Gastrocnemius medialis (tissue), 4 donors: ENCODE measurements at places on chromosomes 3 and 15. TPM values are rescaled to one million over a fixed set of nuclear protein-coding genes. Genes with fewer than 3 reads are reported as not detected.

The ZNF592 gene
- 30.0 TPM for total RNA-seq

The TM6SF1 gene
- total RNA-seq, result 7.1 TPM

GRCh38 chr3:39196671-39197356 lies 4.4 kb upstream of the XIRP1 start:
- H3K27ac ChIP-seq, result peak overlapping the region; percentile 98
- DNase-seq, result peak; percentile 55
- no peaks in the 10 kb centered on the region for H3K36me3 ChIP-seq
- peaks cover 31% of the 10 kb centered on the region for H3K4me1 ChIP-seq

DNA sequence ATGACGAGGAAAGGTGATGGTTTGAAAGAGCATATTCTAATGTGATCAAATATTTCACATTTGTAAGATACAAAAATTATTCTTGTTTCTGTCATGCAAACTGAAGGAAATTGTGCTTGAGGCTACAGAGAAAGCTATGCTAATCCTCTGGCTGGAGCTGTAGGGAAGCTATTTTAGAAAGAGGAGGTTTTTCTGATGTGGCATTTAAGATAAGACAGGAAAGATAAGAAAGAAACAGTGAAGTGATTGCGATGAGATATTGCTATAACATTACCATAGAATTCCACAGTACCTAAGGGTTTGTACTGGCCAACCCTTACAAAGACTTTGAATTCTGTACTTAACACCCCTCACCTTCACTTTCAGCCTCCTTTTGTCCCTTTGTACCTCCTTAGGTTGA lies 205.2 kb upstream of the LMCD1 start:
- no peaks in the 10 kb centered on the region for H3K27me3 ChIP-seq
- H3K27ac ChIP-seq, result no peak overlapping the region
- H3K36me3 ChIP-seq, result no peaks in the 10 kb centered on the region
- H3K4me1 ChIP-seq, result no peaks in the 10 kb centered on the region
- DNase-seq, result no peak
- H3K4me3 ChIP-seq, result no peak overlapping the region

DNA sequence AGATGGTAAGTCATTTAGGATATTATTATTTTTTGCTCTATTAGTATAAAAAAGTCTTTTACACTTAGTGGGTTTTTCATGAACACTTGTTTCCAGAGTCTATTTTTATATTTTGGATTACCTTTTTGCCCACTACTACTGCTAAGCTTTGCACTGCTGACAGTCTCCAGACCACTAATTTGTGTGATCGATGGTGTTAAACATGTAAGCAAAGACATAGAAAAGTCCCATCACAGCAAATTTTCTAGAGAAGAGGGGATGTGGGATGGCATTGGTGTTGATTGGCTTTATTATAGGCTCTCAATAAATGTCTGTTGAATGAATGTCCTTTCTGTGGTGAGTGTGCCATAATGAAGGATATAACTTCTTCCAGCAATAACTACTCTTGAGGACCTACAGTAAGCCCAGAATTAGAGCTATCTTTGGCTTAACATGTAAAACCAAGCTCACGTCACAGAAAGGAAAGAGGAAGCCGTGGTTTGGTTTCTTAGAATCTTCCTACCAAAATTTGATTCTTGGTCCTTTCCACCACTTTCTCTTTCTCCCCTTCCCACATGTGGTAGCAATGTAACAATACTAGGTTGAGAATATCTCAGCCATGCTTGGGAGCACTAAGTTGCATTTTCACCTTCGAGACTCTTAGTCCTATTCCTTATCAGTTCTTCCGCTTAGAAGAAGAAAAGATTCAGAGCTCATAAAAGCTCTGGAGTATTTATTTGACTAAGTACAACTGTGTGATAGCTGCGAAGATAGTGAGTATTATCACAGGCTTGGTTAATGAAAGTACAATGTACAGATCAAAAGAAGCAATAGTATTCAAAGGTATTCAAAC lies 90.6 kb upstream of the UMPS start:
- H3K4me1 ChIP-seq, result no peaks in the 10 kb centered on the region
- DNase-seq, result no peak
- peaks cover 23% of the 10 kb centered on the region for H3K36me3 ChIP-seq

GRCh38 chr3:120854908-120855526 lies 53.0 kb upstream of the STXBP5L start:
- H3K4me3 ChIP-seq, result no peak overlapping the region
- H3K27ac ChIP-seq, result no peak overlapping the region
- no peaks in the 10 kb centered on the region for H3K36me3 ChIP-seq
- no peaks in the 10 kb centered on the region for H3K27me3 ChIP-seq
- H3K4me1 ChIP-seq, result no peaks in the 10 kb centered on the region

- no peaks in the 10 kb centered on the region for H3K4me1 ChIP-seq
- peak overlapping the region; percentile 58 for H3K27ac ChIP-seq
- H3K4me3 ChIP-seq, result no peak overlapping the region
- no peaks in the 10 kb centered on the region for H3K36me3 ChIP-seq
- no peaks in the 10 kb centered on the region for H3K27me3 ChIP-seq
- DNase-seq, result peak; percentile 29
Measured at GRCh38 chr3:16427103-16427965, 86.2 kb downstream of the RFTN1 start.

DNA sequence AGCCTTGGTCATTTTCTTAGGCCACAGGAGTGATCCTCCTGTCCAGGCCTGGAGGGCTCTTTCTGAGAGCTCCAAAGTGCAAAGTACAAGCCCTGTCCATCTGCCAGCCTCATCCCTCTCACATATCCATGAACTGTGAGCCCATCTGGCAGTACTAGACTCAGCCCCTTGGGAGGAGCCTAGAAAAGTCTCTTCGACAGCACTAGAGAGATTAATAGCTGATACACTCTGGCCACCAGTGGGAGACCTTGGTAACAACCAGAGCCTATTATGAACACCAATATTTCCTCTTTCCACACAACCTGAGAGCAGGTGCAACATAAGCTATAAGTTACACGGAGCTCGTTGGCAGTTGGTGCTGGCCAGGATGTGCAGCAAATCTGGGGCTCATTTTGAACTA lies 59.5 kb upstream of the DCLK3 start:
- DNase-seq, result no peak
- no peak overlapping the region for H3K4me3 ChIP-seq
- H3K36me3 ChIP-seq, result no peaks in the 10 kb centered on the region
- no peaks in the 10 kb centered on the region for H3K27me3 ChIP-seq

DNA sequence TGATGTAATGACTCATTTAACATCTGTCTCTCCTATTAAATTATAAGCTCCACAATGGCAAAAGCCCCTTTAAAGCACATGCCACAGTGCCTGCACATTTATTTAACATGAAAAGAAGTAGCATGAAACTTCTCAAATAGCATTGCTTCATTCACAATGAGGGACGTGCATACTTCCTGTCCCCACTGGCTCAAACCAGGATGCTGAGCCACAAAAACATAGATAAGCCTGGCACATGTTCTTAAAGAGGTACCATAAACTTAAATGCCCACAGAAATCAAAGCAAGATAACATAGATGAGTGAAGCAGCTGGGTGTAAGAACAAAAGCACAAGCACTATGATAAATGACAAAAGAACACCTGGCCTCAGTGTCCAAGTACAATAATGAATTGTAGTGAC lies 3.8 kb downstream of the TP53BP1 start:
- H3K36me3 ChIP-seq, result no peaks in the 10 kb centered on the region
- DNase-seq, result no peak
- H3K4me3 ChIP-seq, result no peak overlapping the region
- no peak overlapping the region for H3K27ac ChIP-seq
